ENCODE measurements at places on chromosomes 5 and 9.

GRCh38 chr9:133484671-133485437 lies 6.0 kb upstream of the SLC2A6 start:
- DNase-seq, result no peak

- DNase-seq, result no peak
Observed at GRCh38 chr9:97809666-97810344, 43.2 kb upstream of the FOXE1 start.

- no peak for DNase-seq
Observed at GRCh38 chr9:132763574-132763973, 93.3 kb downstream of the GTF3C4 start.

DNA sequence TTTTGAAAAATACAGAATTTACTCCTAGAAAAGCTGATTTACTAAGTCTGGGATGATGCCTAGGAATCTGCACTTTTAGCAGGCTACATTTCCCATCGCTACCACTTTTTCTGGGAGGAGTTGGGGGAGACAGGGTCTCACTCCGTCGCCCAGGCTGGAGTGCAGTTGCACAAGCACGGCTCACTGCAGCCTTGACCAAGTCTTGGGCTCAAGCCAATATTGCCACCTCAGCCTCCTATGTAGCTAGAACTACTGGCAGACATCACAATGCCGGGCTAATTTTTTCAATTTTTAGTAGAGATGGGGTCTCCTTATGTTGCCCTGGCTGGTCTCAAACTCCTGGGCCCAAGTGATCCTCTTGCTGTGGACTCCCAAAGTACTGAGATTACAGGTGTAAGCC lies 85.9 kb downstream of the NR6A1 start:
- DNase-seq, result no peak

DNA sequence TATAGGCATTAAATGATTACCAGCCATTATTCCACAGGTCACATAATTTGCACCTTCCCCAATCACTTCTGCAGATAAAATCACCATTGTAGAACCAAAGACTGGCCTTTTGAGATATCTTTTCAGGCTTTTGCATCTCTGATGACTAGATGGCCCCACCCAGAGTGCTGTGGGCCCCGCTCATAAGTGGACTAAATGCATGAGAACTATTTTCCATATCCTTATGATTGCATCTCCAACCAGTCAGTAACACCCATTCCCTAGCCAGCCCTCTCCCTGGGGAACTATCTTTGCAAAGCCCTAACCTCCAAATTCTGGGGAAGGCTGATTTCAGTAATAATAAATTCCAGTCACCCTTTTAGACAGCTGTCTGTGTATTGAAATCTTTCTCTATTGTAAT lies 53.5 kb upstream of the CDH9 start:
- no peak for DNase-seq

GRCh38 chr5:124403281-124403680 lies 343.2 kb downstream of the ZNF608 start:
- DNase-seq, result no peak

- DNase-seq, result no peak
Observed at GRCh38 chr5:150999704-151000442, 20.5 kb upstream of the GPX3 start.

- no peak for DNase-seq
Observed at GRCh38 chr9:125908136-125908535, 161.0 kb downstream of the PBX3 start.

DNA sequence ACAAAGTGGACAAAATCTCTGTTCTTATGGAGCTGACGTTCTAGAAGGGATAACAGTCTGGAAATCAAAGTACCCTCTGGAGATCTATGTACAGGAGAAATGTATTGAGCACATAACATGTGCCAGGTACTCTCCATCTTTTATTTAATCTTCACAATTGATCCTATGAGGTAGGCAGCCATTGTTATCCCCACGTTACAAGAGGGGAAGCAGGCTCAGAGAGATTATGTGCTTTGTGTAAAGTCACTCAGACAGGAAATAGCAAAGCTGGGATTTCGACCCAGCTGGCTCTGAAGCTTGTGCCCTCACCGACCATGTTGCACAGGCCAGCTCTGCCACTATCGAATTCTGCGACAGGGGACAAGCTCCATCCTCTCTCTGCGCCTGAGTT lies 21.5 kb downstream of the PDGFRB start:
- DNase-seq, result no peak

DNA sequence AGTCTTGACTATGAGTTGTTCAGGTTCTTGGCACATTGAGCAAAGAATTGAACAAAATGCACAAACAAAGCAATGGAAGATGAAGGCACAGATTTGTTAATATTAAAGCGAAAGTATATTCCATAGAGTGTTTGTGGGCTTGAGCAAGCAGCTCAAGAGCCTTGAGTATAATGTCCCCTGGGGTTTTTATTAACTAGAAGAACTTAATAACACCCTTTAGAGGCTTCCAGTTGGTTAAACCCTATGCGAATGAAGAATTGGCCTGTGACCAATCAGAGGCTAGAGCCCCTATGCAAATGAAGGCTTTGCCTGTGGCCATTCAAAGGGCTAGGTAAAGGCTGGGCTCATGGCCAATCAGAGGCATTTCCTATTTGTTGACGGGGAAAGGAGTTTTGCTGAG lies 135.3 kb upstream of the IL12B start:
- no peak for DNase-seq

GRCh38 chr9:90060256-90060655 lies 455.4 kb downstream of the GADD45G start:
- DNase-seq, result no peak

DNA sequence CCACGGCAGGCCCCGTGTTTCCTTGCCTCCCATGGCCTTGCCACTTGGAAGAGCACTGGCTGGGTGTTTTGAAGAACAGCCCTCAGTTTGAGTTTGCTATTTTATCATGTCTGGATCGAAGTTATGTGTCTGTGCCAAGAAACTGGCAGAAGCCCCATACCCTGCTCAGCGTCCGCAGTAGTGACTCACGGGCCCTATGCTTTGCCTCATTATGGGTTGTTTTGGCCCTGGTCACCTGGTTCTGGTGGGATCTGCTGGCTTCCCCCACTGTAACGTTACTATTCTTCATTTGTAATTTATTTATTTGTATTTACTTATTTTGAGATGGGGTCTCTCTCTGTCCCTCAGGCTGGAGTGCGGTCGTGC lies 42.3 kb upstream of the NKD2 start:
- DNase-seq, result no peak

DNA sequence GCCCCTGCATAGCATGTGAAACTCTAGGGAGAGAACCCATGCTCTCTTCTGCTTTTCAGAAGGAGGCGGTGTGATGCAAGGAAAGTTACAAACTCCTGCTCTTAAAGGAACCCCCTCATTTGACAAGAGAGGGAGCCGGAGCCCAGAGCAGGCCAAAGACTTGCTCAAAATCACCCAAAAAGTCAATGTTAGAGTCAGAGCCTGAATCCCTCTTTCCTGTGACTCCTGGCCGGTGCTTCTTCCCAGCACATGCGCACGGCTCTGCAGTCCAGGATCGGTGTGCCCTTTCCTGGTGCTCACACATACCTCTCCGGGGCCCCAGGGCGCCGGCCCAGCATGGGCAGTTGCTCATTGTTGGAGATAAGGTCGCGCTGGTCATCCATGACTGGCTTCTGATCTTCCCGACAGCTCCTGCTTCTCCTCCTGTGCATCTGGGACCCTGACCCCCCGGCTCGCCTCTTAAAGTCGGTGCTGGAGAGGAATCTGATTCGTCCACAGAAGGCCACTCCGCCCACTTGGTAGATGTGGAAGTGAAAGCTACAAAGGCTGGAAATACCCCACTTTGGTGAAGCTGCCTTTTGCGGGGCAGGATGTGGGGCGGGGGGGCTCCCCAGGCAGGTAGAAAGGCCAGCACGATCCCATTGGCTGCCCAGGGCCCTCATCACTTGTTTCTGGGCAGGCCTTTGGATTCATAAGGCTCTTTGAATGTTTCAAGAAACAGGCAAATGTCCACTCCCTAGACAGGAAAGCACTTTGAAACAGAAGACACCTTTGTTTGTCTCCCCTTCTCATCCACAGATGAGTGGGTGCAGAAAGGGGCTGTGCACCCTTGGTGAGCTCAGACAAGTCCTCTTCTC lies at the start of gene CD74:
Gene CD74 (minus strand): TSS at position 592 of the 857 bp plus-strand sequence. CDS start 161 bp downstream, at position 431.
- peak; percentile 90 for DNase-seq

- DNase-seq, result no peak
Observed at GRCh38 chr9:74361508-74361907, 135.6 kb upstream of the RORB start.

GRCh38 chr5:14944996-14945395 lies 73.4 kb upstream of the ANKH start:
- no peak for DNase-seq

- no peak for DNase-seq
Observed at GRCh38 chr5:25439025-25439424, 794.2 kb upstream of the CDH10 start.

DNA sequence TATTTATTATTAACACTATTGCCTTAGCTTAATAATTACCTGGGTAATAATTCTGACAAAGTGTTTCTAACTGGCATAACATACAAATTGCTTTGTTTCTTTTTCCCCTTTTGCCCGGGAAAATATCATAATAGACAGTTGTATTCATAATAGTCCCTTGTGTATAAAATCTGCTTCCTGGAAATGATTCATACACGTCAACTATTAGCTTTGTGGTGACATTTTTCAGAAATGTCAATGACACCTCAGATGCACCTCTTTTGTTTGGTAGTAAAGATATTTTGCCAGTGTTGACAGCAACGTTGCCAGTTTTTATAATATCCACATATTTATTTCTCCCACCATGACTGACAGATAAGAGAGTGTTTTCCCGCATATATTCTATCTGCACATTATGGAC lies 73.0 kb downstream of the RASEF start:
- DNase-seq, result no peak

DNA sequence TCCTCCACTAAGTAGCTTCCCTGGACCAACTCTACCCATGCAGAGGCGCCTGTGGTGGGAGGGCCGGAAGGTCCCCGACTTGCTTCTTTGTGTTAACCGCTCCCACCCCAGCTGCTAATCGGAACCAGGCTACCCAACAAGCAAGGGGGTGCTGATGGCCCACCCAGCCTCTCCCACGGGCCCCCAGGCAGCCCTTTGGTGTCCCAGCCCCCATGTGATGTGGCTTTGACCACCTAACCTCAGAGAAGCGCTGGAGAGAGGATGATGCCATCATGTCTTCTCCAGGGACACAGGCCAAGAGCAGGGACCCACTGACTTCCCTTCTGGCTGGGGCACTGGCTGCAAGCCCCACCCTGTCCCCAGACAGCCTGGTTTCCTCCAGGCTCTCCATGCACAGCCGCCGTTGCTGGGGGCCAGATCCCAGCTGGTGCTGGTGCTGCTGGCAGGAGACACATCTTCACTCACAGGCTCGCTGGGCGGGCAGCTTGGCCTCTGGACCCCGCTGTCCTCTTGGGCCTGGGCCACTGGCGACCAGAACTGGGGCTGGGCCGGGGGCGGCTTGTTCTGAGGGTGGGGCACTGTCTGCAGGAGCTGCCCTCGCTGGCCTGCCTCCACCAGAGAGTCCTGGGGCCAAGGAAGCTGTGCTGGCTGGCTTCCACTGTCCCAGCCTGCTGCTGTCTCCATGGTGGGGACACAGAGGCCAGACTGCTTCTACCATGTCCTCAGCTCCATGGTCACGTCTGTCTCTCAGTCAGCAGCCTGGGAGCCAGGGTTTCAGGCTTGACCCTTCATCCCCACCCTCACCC lies 27.8 kb downstream of the LAMC3 start:
- DNase-seq, result no peak

DNA sequence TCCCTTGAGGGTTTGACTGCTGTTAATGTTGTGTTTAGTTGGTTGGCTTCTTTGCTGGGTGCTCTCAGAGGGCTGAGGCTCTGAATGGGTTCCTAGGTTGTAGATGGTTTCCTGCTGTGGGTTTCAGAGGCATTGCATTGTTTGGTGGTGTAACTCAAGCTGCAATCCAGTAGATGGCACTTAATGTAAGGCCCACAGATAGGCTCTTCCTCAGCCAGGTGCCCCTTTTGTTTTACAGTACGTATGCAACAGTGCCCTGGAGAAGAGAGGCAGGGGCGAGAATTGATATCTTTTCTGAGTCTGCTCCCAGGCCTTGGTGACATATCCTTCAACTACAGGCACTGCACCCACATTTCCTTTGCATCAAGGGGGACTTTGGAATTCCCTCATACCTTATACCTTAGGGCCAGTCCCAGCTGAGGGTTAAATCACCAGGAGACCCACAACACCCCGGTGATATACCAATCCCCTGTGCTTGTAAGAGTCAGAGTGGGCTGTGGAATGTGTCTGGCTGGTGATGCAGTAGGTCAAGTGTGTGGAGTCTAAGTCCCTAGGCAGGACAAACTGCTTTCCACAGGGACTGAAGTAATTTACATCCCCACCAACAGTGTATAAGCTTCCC lies 7.0 kb upstream of the UGT3A2 start:
- no peak for DNase-seq

- no peak for DNase-seq
Observed at GRCh38 chr9:5953743-5954707, 61.4 kb downstream of the RANBP6 start.

GRCh38 chr9:125839317-125839716 lies 92.1 kb downstream of the PBX3 start:
- DNase-seq, result no peak

DNA sequence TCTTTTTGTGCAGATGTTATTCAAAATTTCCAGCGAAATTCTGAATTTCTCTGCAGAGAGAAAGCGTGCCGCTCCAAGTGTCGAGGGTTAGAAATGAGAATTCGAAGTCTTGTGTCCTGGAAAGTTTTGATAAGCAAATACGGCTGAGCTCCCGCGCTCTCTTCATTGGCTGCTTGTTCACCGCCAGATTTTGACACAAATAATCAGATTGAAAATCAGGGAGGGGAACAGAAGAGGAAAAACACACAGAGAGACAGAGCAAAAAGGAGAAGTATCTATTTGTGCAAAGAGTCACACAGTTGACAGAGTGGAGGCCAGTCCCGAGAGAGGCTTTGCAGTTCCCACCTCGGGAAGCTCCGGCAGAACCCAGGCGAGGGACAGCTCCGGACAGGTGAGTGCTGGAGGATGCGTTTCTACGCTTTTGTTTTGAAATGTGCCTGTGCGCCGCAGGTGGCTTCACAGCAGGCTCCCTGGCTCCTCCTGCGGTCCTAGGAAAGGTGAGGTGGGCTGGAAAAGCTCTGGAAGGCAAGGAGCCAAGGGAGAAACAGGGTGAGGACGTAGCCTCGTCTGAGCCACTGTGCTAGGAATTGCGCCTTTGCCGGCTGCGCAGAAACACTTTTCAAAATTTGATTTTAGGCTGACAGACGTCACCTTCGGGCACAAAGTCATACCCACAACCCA lies at the start of gene GFI1B:
Gene GFI1B (plus strand): TSS at position 244 of the 681 bp plus-strand sequence. CDS start 7,985 bp downstream, outside the sequence.
- DNase-seq, result no peak

DNA sequence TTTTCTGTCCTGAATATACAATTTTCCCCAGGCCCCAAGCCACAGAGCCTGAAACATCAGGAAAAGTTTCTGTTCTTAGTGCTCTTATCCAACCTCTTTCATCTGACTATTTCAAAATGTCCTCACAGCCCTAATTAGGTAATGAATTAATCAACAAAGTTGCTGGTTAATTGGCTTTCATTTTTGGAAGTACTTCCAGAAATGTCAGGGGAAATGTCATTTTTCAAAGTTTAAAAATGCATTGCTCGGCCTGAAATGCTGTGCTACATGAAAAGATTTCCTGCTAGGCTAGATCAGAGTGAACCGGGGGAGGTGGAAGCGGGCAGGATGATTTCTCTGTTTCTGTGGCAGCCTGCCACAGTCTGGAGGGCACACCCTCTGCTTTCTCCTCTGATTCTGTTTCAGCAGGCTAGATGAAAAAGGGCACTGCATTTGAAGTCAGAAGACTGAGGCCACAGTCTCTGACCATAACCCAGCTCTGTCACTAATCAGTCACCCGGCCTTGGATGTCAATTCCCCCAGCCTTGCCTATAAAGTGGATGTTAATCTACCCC lies 55.9 kb upstream of the BARX1 start:
- no peak for DNase-seq

- no peak for DNase-seq
Observed at GRCh38 chr9:79670269-79670961, 98.7 kb downstream of the TLE4 start.
